ENCODE measurements at places on chromosomes 6 and 20.

DNA sequence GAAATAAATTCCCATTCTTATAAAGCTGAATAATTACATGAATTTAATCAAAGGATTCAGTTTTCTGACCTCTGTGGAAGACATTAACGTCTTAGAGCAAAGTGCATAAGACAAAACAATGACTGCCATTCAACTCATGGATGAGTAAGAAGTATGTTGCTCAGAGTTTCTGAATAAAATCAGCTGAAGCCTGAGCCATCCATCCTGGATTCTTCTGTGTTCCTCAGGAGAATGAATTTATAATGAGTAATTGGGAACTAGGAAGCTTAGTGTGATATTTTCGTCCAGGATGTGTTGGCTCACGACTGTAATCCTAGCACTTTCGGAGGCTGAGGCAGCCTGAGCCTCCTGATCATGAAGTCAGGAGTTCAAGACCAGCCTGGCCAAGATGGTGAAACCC lies 62.8 kb downstream of the PERP start:
- DNase-seq, result no peak

DNA sequence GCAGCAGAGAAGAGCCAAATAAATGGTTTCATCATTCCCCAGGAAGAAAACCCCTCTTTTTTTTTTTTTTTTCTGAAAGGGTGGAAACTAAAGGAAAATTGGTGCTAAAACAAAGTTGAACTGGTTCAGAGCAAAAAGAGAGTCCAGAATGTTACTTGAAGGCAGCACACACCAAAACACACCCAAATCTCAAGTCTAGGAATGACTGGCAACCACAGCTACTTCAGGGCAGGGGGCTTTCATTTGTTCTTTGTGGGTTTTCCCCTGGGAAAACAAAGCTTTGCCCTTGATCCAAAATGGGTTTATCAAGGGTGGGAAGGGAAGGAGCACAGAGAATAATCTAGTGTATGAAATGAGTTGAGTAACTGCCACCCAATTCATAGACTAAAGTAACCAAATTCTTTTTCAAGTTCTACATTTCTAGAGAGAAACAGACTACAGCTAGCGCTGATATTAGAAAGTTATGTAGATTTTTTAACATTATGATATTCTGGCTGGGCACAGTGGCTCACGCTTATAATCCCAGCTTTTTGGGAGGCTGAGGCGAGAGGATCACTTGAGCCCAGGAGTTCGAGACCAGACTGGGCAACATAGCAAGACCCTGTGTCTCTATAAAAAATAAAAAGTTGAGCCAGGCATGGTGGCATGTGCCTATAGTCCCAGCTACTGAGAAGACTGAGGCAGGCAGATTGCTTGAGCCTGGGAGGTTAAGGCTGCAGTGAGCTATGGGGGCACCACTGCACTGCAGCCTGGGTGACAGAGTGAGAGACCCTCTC lies 119.8 kb downstream of the NFATC2 start:
- no peak for DNase-seq

DNA sequence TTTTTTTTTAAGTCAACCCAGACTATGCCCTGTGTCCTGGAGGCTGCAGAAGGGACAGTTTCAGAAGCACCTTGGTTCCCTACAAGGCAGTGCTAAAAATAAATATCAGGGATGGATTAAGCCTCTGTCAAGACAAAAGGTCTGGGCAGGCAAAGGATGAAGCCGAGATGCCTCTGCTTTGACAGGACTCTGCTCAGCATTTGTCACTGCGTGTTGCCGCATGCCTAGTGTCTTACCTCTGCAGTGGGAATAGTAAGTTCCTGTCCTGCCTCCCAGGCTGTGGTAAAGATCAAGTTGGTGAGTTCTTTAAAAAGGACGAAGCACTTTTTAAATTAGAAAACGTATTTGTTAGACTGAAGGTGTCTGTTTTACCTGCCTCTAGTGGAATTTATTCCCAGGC lies 15.1 kb downstream of the AAR2 start:
- DNase-seq, result no peak

- DNase-seq, result no peak
Observed at GRCh38 chr6:45886776-45887175, 128.9 kb downstream of the CLIC5 start.

DNA sequence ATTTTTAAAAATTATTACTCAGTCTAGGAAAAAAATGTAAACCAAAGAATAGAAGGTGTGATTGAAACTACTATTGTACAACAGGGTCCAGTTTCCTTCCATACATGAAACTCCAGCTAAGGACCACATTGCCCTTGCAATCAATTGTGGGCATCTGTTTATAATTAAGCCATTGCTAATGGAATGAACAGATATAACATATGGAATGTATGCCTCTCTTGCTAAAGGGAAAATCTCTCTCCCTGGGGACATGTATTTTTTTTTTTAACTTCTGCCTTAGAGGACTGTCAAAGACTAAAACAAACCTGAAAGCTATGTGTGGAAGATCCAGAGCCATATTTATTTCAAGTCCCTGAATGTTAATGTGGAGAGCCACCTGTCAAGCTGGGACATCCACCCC lies 336.8 kb upstream of the MANEA start:
- no peak for DNase-seq

DNA sequence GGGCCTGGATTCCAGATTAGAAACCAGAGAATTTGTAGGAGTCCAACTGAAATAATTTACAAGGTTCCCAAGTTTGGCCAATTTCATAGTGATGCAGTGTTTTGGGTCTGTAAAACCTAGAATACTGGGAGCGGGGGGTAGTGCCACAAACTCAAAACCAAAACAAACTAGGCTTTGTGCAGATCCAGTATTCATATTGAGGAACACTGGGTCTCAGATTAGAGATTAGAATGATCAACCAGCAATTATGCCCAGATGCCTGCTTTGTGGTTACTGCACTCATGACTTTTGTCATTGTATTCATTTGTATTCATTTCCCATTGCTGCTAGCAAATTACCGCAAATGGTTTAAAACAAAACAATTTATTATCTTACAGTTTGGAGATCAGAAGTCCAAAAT lies 3.2 kb upstream of the NDUFAF4 start:
- DNase-seq, result no peak

- no peak for DNase-seq
Observed at GRCh38 chr6:14470671-14471070, 353.1 kb downstream of the CD83 start.

Measured in GM18507 (cell line).